ENCODE measurements at places on chromosomes 2 and 18. TPM values are rescaled to one million over a fixed set of nuclear protein-coding genes. Genes with fewer than 3 reads are reported as not detected.

GRCh38 chr2:19611491-19612332, 253.3 kb upstream of the OSR1 start:
- no peaks in the 10 kb centered on the region for H3K27me3 ChIP-seq
- H3K4me3 ChIP-seq: no peak overlapping the region
- H3K27ac ChIP-seq: no peak overlapping the region
- no peak for DNase-seq
- H3K4me1 ChIP-seq: peaks cover 17% of the 10 kb centered on the region
- H3K36me3 ChIP-seq: no peaks in the 10 kb centered on the region

GRCh38 chr2:23380562-23381065, 4.4 kb upstream of the KLHL29 start:
- H3K27me3 ChIP-seq: no peaks in the 10 kb centered on the region
- no peaks in the 10 kb centered on the region for H3K36me3 ChIP-seq
- DNase-seq: no peak
- peaks cover 2% of the 10 kb centered on the region for H3K4me1 ChIP-seq
- H3K27ac ChIP-seq: no peak overlapping the region

DNA sequence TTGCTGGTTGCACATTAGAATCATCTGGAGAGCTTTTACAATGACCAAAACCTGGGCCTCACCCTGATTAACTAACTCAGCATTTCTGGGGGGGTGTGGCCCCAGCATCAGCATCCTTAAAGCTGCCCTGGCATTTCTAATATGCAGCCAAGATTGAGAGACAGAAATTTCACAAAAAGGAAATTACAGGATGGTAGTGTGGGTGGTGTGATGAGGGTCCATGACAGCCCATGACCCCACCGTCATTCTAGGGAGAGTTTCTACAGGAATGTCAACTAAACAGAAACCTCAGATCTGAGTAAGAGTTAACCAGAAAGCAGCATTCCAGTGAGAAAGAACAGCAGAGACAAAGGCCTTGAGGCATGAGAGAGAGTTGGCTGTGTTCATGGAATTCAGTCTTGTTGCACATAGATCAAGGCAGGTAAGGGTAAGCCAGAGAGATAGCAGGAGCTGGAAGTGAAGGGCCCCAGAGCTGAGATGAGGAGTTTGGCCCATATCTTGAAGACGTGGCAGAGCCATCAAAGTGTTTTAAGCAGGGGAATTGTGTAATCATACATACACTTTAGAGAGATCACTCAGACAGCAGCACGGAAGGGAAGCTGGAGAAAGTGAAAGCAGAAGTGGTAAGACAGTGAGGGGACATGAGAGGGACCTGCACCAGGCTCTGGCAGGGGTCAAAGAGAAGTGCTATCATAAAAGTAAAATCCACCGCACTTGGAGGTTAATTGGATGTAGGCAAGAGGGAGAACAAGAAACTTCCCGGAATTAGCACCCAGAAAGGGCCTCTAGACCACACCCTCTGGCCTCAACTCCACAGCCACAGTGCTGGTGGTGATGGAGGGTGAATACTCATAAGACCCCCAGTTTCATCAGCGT, 7.8 kb upstream of the TRABD2A start:
- no peak overlapping the region for H3K27ac ChIP-seq
- no peak for DNase-seq
- no peaks in the 10 kb centered on the region for H3K27me3 ChIP-seq
- H3K36me3 ChIP-seq: no peaks in the 10 kb centered on the region
- H3K4me1 ChIP-seq: no peaks in the 10 kb centered on the region

DNA sequence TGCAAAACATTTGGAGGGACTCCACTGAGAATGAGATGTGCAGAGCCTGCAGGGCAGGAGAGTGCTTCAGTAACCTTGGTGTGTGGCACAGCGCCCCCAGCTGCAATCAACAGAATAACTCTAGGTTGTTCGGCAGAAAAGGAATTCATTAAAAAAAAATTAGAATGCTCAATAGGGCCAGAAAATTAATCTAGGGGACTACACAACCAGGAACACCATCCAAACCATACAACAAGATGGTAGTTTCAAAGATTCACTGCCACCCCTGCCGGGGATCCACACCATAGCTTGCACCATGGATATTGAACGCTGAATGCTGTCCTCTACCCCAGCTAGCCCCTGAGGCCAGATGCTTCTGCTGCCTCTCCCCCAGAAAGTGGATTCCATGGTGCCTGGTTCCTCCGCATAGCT, 50.1 kb downstream of the THUMPD2 start:
- H3K27me3 ChIP-seq: no peaks in the 10 kb centered on the region
- DNase-seq: no peak
- no peaks in the 10 kb centered on the region for H3K36me3 ChIP-seq
- H3K4me3 ChIP-seq: no peak overlapping the region
- H3K27ac ChIP-seq: no peak overlapping the region

DNA sequence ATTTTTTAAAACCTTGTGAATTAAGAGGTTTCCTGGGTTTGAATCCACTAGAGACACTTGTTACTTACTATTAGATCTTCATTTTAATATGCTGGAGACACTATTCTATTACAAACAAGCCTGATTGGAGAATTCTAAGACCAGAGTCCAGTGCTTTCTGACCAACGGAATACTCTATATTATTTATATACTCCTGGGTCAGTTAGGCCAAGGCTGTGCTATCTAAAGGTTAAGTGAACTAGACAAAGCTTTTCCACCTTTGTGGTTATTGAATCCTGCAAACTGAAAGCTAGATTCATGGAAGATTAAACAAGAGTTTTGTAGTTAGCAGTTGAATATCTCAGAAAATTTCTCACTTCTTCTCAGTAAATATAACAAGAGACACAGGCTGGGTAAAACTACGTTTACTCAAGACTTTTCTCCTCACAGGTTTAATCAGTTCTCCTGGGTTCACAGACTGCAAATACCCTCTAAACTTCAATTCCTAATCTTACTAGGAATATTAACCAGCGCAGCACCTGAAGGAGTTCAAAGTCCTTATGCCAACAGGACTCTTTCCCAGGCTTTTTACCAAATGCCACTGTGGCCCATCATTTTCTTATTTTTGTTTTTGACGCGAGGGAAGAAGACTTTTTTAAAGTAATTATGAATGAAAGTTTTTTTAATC, 66.4 kb downstream of the COL4A4 start:
- no peak for DNase-seq
- no peaks in the 10 kb centered on the region for H3K4me1 ChIP-seq
- H3K27ac ChIP-seq: no peak overlapping the region

Gene ALPP
- total RNA-seq: not detected

Gene UGT1A6
- total RNA-seq: not detected

Gene IL36A
- not detected for total RNA-seq

Gene DNAJC5G
- 0.68 TPM for total RNA-seq
